T47D (cell line): ENCODE measurements at places on chromosomes 7 and 10.
A peak's percentile ranks its signal among the peaks of the same experiment; 100 is the strongest.

GRCh38 chr10:130042381-130042780 is 68.2 kb downstream of the C10orf143 start:
- DNase-seq, result no peak

DNA sequence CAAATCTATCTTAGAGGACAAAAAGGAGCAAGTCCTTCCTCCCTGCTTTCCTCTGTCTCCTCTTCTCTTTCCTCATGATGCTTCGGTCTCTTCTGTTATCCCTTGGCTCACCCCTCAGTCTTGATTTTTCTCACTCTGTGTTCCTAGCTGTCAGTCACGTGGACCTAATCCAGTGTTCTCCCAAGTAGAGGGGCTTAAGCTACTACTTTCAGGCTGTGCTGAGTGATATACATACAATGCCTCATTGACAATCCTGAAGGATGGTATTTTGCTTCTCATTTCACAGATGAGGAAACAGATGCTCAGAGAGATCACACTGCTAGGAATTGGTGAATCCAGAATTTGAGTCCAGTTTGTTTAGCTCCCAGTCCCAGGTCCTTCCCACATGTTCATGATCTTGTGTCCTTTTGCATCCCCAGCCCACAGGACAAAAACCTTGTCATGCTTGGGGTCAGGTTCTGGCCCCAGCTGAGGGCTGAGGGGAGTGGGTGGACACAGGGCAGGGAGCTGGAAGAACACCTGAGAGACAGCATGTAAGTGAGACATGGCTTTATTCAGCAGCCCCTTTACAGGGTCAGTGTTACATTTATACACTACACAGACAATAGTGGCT is 50.5 kb upstream of the KMT2E start:
- DNase-seq, result no peak

- no peak for DNase-seq
These were observed 23.3 kb downstream of the AVL9 start for GRCh38 chr7:32518534-32519140.

GRCh38 chr7:107007007-107007891 is 37.3 kb upstream of the PRKAR2B start:
- DNase-seq, result no peak

DNA sequence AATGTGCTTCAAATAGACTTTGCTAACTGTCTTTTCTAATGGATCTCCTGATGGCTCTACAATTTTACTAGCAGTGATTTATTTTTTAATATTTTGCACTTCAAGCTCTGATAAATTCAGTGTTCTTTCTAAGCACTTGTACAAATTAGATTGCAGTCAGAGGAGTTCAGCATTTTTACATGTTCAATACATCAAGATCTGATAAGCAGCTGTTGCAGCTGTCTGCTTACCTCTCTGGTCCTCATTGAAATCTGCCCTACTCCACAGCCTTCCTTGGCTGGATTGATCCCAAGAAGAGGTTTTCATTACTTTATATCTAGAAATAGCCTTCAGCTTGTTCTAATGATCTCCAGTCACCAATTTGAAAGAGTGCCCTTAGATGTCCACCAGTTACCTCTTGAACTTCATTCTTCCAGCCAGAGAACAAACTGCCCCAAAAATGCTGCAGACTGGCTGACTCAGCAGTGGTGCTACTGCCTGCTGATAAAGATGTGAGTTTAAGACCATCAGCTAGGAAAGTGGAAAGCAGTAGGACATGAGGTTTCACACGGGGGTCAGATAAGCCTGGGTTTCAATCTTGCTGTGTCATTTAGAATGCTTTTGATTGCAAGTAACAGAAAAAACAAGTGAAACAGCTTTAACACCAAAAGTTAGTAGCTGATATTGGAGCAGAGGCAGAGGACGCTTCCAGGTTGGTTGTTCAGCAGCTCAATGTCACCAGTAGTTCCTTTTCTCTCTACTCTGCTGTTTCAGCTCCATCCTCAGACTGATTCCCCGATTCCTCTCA is 350.9 kb upstream of the NPVF start:
- DNase-seq, result no peak

DNA sequence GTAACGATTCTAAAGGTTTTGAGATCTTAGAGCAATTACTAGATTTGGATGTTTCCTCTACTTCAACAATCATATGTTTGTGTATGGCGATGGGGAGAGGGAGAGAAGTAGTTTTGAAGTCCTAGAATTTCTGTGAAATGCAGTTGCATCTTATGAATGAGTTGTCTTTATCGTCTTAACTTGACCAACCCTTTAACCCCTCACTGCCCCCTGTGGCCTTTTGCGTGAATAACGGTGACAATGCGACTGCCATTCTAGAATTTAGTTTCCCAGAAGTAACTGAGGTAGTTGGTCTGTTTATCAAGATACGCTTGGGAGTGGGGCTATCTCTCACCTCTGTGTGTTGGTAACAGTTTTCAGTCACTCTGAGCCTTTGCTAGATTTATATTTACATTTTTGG is 204.6 kb downstream of the HDAC9 start:
- DNase-seq, result no peak

- no peak for DNase-seq
These were observed 88.8 kb downstream of the NOD1 start for GRCh38 chr7:30389791-30390190.

DNA sequence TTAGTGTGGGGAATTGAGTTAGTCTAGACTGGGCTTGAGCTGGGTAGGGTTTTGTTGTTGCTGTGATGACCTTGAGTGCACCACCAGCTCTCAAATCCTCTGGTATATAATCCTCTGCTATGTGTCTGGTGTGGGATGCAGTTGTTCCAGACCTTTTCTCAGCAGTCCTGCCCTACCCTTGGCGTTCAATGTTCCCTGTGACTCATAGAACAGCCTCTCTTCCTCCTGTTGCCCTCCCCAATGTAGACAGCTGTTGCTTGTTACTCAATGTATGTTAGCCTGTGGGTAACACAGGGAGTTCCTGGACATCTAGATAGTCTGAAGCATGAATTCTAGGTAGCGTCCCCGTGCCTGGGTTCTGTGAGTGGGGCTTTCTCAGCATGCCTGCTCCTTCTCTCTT is 19.8 kb downstream of the ACBD7 start:
- DNase-seq, result no peak

DNA sequence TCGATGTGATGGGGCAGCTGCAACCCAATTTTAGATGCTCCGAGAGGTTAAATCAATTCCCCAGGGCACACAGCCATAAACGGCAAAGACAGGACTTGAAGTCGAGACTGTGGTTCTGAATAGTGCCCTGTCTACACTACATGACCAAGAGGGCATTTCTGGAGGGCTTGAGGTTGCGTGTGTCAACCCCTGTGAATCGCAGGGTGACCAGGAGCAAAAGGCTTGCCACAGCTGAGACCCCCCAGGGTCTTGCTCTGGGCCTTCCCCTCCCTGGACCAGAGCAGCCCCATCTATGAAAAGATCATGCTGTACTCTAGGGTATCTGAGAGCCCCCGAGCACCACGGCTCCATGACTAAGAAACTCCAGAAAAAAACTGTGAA is 26.8 kb upstream of the RASGEF1A start:
- no peak for DNase-seq

- no peak for DNase-seq
These were observed 32.5 kb upstream of the CNTNAP2 start for GRCh38 chr7:146084086-146084485.

- no peak for DNase-seq
These were observed 37.4 kb downstream of the GOT1 start for GRCh38 chr10:99393036-99393435.

DNA sequence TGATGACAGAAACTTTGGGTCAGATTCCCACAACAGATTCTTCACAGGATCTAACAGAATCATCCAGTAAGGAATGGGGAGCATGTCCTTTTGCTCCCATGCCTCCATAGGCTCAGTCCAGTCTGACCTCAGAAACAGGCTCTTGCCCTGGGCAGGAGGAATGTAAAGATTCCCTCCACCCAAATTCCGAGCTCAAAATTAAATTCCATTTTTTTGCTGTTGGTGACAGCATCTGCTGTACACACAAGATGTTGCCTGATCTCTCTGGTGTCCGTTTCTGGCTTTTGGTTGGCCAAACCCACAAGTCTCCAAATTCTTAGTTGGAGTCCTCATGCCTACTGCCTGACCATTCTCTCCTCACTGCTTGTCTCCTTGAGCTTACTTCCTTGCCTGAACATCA is 53.7 kb downstream of the SEM1 start:
- no peak for DNase-seq

DNA sequence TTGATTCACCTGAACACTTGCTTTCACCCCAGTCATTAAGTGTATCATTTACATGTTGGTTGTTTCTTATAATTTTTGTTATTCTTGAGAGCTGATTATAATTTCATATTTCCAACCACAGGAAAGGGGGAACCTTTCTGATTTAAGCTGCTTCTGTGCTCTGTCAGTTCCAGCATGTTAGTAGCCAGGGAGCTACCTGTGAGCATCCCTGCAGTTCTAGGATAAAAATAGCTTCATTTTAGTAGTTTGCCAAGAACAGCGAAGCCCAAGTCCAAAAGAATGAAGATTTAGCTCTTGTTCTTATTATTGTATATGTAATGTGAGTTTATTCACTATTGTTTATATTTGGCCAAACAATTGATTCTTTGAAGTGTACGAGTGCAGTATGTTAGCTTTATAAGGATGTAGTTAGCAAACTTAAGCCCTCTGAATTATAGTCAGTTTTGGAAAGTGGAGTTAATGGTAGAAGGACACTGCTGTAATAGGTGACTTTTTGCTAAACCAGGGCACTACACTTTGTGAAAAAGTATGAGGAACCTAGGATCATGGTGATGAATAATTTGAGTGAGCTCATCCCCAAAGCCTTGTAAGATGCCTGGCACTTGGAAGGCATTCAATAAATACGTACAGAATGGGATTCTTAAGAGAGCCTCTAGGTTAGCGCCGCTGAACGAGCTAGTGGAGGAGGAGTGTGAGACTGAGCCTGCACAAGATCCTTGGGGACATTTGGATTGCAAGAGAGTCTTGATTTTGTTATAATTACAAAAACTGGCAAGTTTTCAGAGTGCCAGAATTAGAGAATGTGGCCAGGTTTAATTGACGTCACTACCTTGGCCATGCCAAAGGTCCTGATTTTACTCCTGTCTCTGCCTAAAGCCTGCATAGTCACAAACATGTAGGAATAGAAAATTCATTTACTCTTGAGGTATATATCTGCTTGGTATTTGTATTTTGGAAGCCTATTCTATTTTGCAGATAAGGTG is 29.8 kb downstream of the DNAH11 start:
- no peak for DNase-seq

DNA sequence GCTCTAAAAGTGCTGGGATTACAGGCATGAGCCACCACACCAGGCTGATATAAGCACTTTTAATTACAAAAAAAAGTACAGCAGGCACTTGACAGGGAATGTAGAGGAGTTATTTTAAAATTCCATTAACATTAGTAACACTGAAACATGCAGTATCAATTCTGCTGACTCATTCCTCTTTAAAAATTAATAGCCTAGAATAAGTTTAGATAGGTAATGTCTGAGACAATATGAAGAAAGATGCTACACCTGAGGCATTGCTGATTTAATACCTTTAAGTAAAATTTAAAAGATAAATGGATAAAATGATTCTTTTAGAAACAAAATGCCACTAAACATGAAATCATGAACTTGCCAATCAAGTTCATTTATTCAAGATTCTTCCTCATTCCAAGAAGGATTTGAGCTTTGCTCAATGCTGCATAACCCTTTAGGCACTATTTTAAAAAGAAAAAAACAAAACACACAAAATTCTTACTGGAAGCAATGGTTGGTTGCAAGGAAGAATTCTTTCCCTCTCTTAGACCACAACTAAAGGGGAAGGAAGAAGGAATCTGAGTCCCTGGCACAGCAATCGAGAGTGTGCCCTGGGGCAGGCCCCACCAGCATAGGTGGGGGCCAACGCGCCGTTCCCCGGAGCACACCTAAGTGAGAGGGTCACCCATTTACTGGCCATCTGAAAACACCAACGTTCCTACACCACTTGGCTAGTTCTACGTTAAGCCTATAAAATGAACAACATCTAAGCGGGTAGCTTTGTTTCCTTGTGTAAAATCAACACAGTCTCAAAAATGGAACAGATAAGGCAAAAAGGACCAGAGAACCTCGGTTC is 26.6 kb downstream of the ESYT2 start:
- peak; percentile 58 for DNase-seq

DNA sequence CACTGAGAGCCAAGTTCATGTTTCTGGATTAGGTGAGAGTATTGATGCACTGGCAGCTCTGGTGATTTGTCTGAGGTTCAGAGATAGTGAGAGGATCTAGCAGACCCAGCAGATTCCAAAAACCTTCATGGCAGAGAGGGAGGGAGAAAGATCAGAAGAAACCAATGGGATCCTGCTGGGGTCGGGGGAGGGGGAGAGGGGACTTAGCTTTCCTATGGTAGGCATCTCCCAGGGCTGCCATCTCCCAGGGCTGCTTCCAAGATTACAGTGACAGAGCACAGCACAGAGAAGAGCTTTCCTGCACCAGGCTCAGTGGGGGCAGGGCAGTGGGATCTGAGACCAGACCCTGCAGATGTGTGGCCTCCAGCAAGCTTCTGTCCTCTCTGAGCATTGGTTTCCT is 76.8 kb upstream of the GDF10 start:
- no peak for DNase-seq

DNA sequence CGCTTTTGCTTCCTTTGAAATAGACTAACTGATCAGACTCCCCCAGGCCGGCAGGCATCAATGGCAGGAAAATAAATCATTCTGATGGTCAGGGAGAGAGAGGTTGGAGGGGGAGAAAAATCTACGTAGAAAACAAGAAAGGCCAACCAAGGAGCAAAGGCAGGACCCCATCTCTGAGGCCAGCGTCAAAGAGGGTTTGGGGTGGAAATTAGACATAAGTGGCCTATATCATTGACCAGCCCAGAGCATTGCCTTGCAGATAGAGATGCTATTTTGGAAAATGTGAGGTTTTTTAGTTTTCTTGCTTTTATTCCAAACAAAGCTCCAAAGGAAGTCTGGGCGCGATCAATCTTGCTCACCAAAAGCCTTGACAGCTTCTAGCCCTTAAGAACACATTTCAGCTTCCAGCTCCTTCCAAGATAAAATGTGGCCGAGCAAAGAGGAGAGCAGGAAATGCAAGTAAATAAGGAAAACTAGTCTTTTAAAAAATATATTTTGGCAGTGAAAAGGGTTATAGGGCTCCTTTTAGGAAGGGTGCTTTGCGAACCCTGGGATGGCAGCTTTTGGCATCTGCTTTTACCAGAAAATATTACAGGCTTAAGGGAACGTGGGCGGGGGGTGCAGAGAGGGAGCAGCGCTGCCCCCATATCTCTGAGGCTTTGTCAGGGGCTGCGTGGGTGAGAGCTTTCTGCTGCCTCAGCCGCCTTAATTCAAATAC is 2.0 kb upstream of the HOXA2 start:
- DNase-seq, result no peak

DNA sequence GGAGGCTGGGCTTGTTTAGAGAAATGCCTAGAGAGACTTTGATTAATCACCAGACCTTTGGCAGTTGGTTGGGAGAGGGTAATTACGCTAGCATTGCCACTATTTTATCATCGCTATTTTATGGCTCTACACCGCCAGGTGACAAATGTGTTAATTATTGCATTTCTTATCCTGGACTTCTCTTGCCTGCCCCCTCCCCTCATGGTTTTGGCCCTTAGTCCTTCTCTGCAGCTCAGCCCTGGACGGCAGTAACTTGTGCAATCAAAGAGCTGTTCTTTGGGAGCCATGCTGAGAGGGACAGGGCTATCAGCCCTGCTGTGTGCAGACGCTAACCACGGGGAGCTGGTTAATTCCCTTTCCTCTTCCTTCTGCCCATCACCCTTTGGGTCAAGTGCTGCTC is 585.0 kb downstream of the AUTS2 start:
- DNase-seq, result no peak

GRCh38 chr10:97743169-97743943 is 6.4 kb downstream of the ZFYVE27 start:
- DNase-seq, result no peak
